ENCODE measurements at places on chromosomes 5 and 9.
A peak's percentile ranks its signal among the peaks of the same experiment; 100 is the strongest.

DNA sequence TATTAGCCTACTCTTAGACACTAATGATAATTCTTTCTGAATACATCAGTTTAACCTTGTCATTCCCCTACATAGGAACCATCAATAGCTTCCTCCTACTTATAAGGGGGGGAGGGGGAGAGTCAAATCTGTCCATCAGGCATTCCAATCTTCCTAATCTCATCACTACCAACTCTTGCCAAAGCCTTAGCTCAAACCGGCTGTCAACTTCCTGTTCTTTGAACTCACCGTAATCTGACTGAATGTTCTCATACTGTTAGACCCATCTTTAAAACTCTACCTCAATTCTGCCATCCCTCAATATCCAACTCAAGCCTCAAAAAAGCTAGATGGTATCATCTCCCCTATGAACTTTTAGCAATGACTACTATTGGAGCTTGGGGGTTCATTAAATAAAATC is 41.9 kb upstream of the RNF38 start:
- no peak for DNase-seq

DNA sequence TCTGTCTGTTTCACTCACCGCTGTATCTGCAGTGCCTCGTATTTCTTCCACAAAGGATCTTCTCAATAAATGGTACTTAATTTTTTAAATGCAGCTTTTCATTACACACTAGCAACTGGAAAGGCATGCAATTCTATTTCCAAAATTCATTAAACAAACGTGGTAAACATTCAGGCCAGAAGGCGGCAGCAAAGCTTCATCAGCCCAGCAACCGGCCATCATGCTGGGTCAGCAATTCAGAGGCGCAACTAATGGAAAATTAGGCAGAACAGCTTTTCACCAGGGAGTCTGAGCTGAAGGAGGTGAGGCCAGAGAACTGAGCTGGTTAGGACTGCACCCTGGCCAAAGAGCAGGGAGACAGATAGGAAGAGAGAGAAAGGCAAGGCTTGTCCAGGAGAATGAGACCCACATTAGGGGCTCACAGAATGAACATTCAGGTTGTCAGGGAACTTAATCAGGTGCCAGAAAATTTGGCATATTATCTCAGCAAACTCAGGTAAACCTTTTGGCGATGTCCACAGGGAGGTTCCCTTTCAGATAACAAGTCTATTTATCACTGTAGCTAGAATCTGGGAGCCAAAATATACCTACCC is 17.7 kb upstream of the RNF180 start:
- DNase-seq, result peak; percentile 67

DNA sequence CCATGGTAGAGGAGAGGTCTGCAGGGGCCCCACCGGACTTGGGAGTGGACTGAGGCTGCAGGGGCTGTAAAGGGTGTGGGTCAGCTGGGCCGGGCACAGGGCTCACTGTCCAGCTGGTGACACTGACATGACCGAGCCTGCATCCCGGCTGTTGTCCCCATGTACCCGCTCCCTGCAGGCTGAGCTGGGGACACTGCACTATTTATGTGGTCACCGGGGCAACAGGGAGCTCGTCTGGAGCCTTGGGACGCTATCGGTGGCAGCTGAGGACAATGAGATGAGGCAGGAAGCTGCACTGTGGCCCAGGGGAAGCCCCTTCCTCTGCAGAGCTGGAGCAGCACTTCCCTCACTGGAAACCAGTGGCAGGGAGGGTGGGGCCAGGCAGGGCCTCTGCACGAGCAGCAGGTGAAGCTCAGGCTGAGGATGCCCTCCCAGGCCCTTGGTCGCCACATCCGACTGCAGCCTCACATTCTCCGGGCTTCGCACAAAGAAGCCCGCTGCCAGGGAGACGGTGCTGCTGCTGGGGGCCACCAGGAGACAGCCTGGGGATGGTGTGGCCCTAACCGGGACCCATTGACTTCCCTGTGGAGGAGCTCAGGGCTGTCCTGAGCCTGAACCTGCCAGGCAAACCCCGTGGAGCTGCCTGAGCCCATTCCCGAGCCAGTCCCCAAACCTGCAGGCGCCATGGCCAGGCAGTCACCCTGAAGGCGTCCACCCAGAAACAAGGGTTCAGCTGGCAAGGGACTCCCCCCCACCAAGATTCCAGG is 26.4 kb downstream of the ZDHHC11B start:
- no peak for DNase-seq

DNA sequence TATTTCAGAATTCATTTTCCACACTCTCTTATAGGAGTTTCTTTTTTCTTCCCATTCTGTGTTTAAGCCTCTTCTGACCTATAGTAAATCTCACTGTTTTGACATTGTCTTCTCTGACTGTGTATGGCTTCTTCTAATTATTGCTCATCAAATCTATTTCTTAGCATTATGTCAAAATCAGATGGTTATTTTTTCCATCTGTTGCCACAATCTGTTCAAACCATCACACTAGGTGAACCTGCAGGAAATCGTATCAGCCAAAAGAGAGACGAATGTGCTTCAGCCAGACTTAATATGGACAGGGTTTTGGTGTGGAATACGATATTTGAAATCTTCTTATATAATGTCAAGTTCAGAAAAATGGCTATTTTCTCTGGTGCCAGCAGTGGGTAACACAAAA is 15.9 kb upstream of the SEMA4D start:
- DNase-seq, result no peak

DNA sequence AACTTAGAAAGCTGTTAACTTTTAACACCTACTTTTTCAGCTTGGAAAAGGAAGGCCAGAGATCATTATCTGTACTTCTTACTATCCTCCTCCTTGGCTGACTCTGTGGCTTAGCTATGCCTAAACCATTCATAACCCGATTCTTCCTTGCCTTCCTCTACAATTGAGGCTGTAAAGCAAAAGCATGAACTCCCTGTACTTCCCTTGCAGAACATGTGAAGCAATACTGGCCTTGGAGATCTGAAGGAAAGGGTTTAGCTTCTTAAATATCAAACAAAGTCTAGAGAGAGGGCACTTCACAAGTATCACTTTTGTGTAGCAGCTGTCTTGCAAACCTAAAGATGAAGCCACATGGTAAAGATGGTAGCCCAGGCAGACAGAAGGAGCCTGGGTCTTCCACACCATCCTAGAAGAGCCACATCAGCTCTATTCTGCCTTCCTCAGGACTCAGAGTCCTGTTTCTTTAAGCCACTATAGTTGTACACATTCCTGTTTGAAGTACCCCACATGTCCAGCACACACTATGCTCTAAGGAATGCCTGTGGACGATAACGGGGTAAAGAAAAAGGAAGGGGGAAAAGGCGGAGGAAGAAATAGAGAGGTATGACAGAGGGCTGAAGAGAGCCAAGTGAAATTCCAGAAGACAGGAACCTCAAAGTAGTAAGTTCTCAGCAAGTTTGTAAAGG is 169.2 kb downstream of the SLIT3 start:
- DNase-seq, result no peak

DNA sequence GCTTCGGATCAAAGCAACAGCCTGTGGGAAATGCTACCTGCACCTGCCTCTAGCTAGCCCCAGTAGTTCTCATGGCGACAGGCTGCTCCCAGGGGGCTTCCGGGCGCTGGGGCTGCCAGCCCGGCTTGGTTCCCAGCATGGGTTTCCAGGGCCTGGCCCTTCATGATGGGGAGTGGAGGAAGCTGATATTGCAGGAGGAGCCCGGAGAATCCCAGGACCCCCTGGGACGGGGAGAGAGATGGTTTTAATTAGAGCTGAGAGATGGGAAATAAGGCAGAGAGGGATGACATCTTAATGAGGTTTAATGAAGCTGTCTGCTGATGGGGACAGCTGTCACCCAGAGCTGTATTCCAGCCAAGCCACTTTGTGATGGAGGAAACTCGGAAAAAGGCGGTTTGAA is 78.6 kb downstream of the CFAP77 start:
- no peak for DNase-seq

- DNase-seq, result no peak
Observed at GRCh38 chr5:79856456-79857055, 134.5 kb downstream of the MTX3 start.

DNA sequence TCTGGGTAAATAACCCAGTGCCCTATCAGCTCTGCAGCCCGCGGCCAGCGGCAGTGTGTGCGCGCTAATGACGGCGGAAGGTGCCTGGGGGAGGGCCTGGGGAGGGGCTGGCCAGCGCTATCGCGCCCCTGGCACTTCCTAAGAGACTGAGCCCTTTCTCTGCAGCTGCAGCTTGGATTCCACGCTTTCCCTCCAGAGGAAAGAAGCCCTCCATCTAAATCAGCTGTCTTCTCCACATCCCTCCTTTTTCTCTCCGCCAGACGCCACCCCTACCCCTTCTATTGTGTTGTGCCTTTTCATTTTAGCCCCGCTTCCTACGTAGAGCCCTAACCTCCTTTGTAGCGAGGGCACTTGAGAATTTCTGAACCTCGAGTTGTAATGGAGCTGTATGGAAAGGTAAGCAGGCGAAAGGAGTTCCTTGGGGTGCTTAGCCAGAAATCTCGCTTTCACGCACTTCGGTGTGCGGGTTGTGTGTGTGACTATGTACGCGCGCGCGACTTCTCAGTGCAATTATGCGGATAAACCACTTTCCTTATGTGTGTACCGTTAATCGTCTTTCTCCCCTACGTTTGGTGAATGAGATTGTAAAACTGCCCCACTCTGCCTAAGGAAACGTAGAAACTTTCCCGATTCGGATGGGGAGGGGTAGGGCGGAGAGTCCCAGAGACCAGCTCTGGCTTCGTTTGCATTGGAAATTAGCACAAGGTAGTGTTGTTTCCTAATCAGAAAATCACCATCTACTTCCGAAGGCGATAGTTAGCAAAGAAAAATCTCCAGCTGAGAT is 664 bp upstream of the RAB3C start:
- no peak for DNase-seq

- DNase-seq, result peak; percentile 76
Observed at GRCh38 chr9:128845186-128845931, 15.8 kb upstream of the SPOUT1 start.

GRCh38 chr5:43232943-43233833 is 41.2 kb downstream of the NIM1K start:
- no peak for DNase-seq

GRCh38 chr9:33851301-33851700 is 34.3 kb downstream of the UBE2R2 start:
- DNase-seq, result no peak

DNA sequence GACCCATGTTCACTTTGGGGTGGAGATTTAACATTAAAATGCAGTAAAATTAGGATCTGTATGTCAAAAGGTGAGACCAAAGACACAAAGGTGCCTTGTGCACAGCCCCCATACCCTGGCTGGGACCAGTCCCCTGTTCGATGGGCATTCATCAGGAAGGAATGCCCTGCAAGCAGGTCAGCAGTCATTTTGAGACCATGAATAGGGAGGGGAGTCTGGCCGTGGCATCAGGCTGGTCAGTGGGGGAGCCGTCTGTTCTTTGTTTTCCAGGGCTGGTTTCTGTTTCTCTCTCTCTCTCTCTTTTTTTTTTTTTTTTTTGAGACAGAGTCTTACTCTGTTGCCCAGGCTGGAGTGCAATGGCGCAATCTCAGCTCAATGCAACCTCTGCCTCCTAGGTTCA is 68.9 kb upstream of the GOLM1 start:
- no peak for DNase-seq

DNA sequence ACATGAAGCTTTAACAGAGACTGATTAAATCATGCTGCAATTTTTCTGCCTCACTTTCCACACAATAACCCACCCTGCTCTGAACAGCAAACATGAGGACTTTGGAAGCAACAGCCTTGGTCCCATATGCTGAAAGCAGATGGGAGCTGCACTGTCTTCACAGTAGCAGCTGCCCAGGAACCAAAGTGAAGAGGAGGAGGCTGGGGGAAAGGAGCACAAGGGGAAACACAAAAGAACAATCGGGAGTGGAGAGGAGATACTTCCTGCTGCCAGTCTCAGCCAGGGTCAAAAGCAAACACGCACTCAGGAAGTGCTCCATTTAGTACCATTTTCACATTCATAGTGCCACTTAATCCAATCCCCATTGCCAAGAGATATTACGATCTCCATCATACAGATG is 183.3 kb upstream of the PUM3 start:
- no peak for DNase-seq

DNA sequence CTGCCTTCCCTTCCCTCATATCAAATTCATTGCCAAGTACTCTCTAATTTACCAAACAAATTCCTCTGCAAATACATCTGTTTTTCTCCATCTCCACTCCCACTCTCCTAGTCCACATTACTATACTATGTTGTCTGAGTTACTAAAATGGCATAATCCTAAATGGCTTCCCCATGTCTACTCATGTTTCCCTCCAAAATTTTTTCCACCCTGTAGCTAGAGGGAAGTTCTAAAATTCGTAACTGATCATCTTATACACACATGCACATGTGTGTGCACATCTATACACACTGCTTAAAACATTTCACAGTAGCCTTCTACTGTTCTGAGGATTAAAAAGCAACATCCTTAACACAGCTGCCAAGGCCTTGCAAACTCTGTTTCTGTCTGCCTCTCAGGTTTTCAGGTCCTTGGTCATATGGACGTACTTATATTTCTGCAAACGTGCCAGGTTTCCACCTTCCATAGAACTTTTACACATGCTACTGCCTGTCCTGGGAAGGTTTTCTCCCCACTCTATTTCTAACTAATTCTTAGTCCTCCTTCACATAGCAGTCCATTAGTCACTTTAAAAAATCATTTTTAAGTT is 140.6 kb downstream of the LURAP1L start:
- no peak for DNase-seq

- DNase-seq, result no peak
Observed at GRCh38 chr9:118104363-118104762, 400.2 kb downstream of the TLR4 start.

DNA sequence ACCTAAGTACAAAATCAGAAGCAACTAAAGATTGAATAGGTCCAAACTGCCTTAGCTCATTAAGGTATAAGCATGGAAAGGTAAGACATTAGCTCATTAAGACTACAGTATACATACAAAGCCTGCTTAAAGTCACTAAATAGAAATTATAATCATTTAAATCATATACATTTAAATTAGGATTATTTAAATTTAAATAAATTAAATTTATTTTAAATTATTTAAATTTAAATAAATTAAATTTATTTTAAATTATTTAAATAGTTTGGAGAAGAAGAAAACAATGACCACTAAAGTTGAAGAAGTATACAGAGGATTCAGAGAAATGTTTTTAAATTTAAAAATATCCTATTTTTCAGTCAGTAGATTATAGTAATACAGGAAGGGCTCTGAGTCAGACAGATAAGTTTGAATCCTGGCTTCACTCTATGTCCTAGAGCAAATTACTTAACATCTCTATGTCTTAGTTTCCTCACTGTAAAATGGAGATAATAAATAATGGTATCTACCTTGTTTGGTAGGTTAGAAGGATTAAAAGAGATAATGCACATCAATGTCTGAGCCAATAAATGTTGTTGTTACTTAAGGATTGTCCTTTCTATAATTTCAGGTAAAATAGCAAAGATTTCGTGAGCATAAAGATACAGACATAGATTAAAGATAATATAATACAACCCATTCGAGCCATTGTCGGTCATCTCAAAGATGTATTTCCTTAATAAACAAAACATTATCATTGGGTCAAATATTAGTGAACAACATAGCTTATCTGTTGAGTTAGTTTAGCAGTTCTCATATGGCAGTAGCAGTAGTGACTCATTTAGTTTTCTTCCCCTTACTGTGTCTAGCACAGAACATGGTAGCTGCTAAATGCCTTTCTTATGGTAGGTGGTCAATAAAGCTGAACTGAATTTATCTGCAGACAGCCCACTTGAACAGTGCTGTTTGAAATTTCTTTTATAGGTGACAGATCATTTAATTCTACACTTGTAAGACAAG is 100.6 kb downstream of the KIAA0825 start:
- DNase-seq, result no peak

All from T47D (cell line).